Motor neuron (in vitro differentiated cells): ENCODE measurements at places on chromosomes 12 and 14. TPM values are rescaled to one million over a fixed set of nuclear protein-coding genes. Genes with fewer than 3 reads are reported as not detected.

RPL10L gene
- total RNA-seq, result 0.36 TPM in 1 of 2 replicates, not detected in the other

CFAP251 gene
- 5.3 and 8.3 TPM in 2 replicates for total RNA-seq

RNASE3 gene
- 1.2 TPM in 1 of 2 replicates, not detected in the other for total RNA-seq

DAO gene
- total RNA-seq, result 0.43 and 0.89 TPM in 2 replicates

KIF26A gene
- total RNA-seq, result 0.53 and 0.70 TPM in 2 replicates

RFX4 gene
- 78.4 and 96.9 TPM in 2 replicates for total RNA-seq
